ENCODE measurements at places on chromosomes 3 and 15. TPM values are rescaled to one million over a fixed set of nuclear protein-coding genes. Genes with fewer than 3 reads are reported as not detected.

OR5K2 gene
- not detected for total RNA-seq

GRCh38 chr3:187072511-187072910, 66.8 kb downstream of the RPL39L start:
- H3K27me3 ChIP-seq, result no peaks in the 10 kb centered on the region
- peaks cover 9% of the 10 kb centered on the region for H3K36me3 ChIP-seq
- no peak overlapping the region for H3K27ac ChIP-seq

DNA sequence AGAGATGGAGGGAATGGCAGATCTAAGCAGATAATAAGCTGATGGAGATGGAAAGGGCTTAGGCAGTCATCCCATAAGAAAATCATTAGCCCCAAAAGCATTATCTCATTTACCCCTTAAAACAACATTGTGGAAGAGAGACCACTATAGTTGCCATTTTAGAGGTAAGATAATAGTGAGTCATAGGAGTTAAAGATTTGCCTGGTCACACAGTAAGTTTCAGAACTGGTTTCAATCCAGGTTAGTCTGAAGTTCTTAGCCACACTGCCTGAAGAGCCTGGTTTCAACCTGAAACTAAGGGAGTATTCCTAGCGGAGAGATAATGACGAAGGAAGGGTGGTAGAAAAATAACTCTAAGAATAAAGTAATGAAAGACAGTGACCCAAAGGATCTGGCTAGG, 13.0 kb upstream of the UBR1 start:
- H3K4me3 ChIP-seq, result no peak overlapping the region
- no peaks in the 10 kb centered on the region for H3K27me3 ChIP-seq
- DNase-seq, result no peak
- H3K36me3 ChIP-seq, result no peaks in the 10 kb centered on the region
- no peaks in the 10 kb centered on the region for H3K4me1 ChIP-seq
- no peak overlapping the region for H3K27ac ChIP-seq

TP63 gene
- 0.42 TPM for total RNA-seq

DNA sequence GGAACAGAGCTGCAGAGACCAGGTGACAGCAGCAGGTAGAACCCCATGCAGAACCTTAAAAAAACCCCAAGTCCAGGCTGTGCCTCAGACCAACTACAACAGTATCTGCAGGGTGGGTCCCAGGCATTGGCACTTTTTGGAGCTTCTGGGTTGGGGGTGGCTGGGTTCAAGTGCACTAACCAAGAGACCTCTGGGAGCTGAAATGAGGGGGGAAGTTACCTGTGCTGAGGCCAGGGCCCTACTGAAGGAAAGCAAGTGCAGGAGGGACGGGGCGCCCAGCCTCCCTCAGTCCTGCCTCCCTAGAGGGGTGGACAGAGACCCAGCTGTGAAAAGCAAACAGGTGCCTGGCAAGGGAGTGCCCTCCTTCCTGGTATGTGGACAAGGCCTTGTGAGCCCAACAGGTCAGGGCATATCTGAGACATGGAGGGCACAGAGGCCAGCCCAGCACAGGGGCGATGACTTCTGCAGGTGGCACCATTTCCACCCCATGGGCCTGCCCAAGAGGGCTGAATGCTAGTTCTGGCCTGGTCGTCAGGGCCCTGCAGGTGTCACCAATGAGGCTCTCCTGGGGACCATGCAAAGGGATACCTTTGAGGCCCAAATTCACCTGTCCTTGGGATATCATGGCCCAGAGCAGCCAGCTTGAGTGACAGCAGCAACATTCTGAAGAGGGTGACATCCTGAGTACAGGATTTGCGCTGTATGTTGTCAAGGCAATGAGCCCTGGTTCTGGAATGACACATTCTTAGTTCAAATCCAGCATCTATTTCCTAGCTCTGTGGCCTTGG, 18.7 kb downstream of the CTSH start:
- peak; percentile 58 for DNase-seq
- H3K27me3 ChIP-seq, result no peaks in the 10 kb centered on the region
- H3K36me3 ChIP-seq, result no peaks in the 10 kb centered on the region
- H3K4me3 ChIP-seq, result no peak overlapping the region

- no peaks in the 10 kb centered on the region for H3K36me3 ChIP-seq
- no peak overlapping the region for H3K4me3 ChIP-seq
- no peaks in the 10 kb centered on the region for H3K4me1 ChIP-seq
- DNase-seq, result no peak
- H3K27me3 ChIP-seq, result no peaks in the 10 kb centered on the region
- H3K27ac ChIP-seq, result no peak overlapping the region
Observed at GRCh38 chr3:189721873-189722665, 90.9 kb downstream of the TP63 start.

GRM2 gene
- 0.87 TPM for total RNA-seq

ASB14 gene
- total RNA-seq, result not detected

DNA sequence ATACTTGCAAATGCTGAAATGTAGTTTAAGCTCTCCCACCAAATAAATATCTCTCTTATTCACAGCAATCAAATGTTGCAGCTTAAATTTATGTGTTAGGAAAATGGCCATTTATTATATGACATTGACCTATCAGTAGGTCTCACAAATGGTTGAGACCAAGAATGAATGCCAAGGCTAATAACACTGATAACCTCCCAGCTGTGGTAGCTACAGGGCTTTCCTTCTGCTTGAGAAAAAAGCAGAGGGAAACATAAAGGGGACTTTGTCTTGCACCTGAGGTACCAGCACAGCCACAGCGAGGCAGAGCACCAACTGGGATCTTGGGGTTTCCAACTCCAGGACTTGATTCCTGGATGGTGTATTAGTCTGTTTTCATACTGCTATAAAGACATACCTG, 73.1 kb upstream of the TTC14 start:
- H3K27ac ChIP-seq, result no peak overlapping the region
- H3K4me3 ChIP-seq, result no peak overlapping the region
- no peaks in the 10 kb centered on the region for H3K27me3 ChIP-seq
- no peaks in the 10 kb centered on the region for H3K4me1 ChIP-seq
- DNase-seq, result no peak

GRCh38 chr15:98903377-98904018, 104.1 kb downstream of the PGPEP1L start:
- no peaks in the 10 kb centered on the region for H3K36me3 ChIP-seq
- H3K4me3 ChIP-seq, result no peak overlapping the region
- H3K4me1 ChIP-seq, result peaks cover 7% of the 10 kb centered on the region
